CD4-positive, alpha-beta T cell treated with Interferon gamma for 1 hour (primary cell): ENCODE measurements at places on chromosomes 5 and 9.

DNA sequence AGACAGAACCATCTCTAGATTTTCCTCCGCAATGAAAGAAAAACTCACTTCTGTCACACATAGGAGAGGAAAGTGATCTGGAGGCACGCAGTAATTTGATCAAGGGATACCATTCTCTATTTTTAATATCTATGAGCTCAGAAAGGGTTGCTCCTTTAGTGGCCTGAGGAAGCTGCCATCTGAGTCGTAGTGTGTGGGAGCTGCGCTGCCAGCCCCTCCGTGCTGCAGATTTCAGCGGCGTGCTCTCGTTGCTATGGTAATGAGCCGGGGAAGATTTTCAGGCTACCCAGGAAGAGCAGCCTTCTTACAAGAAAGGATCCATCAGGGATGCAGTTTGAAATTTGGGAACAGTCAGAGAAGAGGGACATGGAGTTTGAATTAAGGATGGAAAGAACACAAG is 17.1 kb upstream of the GOLM1 start:
- no peak for DNase-seq

DNA sequence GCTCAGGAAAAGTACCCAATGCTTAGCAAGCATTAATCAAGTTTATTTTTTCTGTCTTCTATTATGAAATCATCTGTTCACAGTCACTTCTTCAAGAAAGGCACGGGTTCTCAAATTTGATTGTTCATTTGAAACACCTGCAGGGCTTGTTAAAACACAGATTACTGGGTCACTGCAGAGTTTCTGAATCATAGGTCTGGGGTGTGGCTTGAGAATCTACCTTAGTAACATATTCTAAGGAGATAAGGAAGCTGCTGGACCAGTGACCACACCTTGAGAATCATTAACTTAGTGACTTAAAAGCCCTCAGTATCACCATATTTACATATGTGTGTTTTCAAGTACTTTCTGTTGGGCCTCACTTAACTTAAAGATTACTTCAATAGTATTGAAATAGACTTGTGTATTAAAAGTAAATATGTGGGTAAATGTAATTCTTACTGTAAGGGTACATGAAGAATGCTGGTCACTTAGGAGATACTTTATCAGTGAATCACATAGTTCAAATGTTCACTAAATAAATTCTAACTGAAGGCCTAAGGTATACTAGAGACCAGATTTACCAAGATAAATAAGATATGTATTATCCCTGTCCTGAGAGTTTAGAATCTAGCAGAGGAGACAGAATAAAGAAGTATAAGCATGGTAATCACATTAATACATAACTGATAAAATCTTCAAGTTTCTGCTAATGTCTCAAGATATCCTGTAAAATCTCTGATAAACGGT is 1342.1 kb upstream of the C9orf72 start:
- no peak for DNase-seq

DNA sequence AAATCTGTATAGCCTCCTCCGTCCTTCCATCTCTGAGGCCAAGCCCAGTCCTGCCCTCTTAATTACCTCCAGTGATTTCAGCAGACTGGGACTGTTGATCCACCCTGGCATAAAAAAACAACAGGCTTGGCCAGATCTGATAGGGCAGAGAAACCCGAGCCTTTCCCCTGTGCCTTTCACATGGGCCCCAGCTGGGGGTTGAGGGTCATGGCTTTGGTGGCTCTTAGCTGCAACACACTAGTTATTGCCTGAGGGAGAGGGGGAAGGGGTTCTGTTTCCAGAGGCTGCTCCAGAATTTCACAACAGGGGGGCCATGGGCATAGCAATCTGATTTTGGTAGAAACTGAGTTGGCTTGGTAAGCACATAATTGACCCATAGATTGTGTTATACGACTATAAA is 21.2 kb upstream of the PANK3 start:
- no peak for DNase-seq

DNA sequence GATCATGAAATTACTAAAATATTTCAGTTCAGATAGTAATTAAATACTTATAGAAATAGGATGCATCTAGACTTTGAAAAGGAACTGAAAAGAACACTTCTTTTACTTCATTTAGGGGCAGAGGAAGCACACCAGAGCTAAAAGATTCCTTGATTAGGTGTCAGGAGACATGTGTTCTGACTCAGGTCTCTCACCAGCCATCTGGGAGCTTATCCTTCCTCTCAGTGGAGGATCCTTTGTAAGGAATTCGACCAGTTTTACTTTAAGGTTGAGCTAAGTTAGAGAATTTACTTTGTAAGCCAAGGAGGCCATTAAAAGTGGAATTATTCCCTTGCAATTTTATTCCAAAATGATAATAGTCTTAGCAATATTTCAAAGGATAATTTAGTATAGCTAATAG is 16.7 kb downstream of the VCAN start:
- no peak for DNase-seq

DNA sequence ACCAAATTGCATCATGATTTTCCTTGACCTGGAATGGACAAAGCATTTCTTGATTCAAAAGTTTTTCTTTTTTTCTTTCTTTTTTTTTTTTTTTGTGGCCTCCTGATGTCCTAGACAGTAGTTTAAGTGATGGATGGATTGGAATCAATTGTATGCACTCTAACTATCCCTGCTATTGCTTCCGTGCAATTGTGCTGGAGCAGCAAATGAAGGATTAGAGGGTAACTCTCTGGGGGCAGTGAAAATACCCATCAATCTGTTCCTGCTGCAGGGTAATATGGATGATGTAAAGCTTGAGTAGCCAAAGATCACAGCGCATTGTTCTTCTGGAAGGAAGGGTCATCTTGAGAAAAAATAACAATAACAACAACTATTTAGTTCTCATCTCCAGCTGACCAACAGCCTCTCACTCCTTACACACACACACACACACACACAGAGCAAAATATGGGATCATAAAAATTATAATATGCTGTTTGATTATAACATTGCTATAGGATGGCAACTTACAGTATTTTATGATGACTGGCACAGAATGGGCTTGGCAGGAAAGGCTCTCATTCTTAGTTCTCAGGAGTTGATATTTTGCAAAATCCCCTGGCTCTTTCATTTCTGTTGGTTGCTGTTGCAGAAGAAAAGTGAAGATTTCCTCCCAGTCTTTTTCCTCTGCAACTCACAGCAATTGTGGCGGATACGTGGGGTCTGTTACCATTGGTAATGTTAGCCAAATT is 160.9 kb upstream of the DMAC1 start:
- DNase-seq = no peak

- no peak for DNase-seq
Observed at GRCh38 chr5:5348135-5348534, 74.3 kb upstream of the ICE1 start.

- peak; percentile 66 for DNase-seq
Observed at GRCh38 chr5:172910828-172911627, 48.2 kb upstream of the RPL26L1 start.

GRCh38 chr9:68651280-68651893 is 53.7 kb upstream of the PIP5K1B start:
- no peak for DNase-seq
